ENCODE measurements at places on chromosomes 13 and 19.

DNA sequence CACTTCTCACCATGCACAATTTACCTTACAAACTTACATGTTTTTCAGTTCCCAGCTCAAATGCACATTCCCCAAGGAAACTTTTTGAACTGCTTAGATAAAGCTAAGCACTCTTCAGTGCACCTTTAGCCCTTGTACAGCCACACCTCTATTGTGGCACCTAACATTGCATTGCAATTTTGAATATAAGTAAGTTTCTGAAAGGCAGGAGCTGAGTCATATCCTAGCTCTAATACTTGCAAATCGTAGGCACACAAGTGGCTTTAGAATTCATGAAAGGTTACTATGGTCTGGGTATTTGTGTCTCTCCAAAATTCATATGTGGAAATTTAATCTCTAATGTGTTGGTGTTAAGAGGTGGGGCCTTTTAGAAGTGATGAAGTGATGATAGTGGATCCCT is 4.9 kb upstream of the ESD start:
- DNase-seq = no peak

GRCh38 chr13:42991898-42992763 is at the start of gene EPSTI1:
Gene EPSTI1, minus strand, starts transcription at chr13:42992241. Its CDS starts 76 bp downstream, at chr13:42992165.
- DNase-seq = no peak

DNA sequence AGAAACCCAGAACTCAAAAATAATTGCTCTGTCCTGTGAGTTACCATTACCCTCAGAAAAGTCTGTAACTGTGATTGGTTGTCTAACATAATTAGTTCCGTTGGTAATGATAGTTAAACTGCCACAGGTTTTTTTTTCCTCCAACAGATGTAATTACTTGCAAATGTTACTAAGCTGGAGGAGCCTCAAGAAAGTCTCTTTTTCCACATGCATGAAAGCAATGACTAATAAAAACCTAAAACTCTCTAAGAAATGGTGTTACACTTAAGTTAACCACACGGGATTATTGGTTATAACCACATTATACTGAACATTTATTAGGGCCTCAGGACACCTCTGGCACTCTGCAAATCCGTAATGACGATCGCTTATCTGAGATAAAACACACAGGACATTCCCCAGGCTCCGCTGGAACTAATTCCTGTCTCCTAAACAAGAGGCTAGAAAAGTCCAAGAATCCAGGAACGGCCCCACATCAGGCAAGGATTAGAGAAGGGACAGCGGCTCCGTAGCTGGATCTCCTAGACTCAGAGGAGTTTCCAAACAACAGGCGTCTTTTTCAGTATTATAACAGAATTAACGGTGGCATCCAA is 753 bp downstream of the ZNF235 start:
- DNase-seq = no peak

- DNase-seq = peak; percentile 73
These were observed at the start of gene TSEN34 for GRCh38 chr19:54191011-54191810. Gene TSEN34, plus strand, starts transcription at chr19:54191308. Its CDS starts 57 bp downstream, at chr19:54191365.

GRCh38 chr13:71727662-71728061 is 139.3 kb downstream of the DACH1 start:
- DNase-seq = no peak

DNA sequence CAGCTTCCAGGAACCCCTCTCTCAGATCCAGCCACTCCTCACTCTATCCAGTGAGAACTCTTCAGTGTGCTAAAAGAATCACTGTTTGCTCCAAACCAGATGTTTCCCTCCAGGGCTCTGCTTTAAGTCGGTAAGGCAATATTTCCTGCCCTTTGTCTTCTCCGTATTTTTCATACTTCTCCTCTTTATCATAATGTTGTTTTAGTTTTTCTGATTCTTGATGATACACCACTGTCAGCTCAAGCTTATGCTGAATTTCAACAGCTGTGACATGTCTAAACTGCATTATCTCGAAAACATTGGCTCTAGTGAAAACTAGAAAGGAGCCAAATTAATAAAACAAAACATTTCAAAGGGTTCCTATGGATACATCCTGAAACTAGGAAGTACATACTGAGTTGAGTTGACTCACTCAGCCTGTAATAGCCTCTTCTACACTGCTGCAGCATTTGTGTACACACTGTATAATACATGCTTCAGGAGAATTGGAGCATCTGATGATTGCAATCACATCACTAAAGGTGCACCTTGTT is 39.8 kb downstream of the GPR180 start:
- DNase-seq = no peak

DNA sequence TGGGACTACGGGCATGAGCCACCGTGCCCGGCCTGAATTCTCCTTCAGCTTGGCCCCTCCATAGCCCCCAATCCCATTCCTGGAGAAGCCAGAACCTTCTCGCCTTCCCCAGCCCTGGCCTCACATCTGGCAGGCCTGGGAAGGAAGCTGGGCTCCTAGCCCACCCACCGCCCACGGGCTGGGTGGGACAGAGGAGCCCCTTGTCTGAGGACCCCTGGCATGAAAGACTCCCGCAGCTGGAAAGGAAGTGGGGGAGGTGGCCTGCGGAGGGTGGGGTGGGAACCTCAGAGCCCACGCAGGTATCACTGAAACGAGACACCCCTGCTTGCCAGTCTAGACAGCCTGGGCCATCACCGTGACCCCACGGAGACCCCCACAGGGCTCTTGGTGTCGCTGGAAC is 7.7 kb upstream of the NANOS3 start:
- no peak for DNase-seq

GRCh38 chr13:76687467-76687866 is 198.7 kb downstream of the KCTD12 start:
- no peak for DNase-seq

GRCh38 chr19:36060430-36060829 is 5.7 kb downstream of the WDR62 start:
- DNase-seq = peak; percentile 64

Measured in caudate nucleus (tissue), 63 donors.